Uterine smooth muscle cell (primary cell): ENCODE measurements at places on chromosomes 6 and 20. TPM values are rescaled to one million over a fixed set of nuclear protein-coding genes. Genes with fewer than 3 reads are reported as not detected.

Gene SMLR1
- total RNA-seq = not detected in 2 replicates

Gene SOBP
- 10.2 and 15.4 TPM in 2 replicates for total RNA-seq

Gene SFTA2
- total RNA-seq = not detected in 2 replicates

Gene SYS1
- 18.5 and 19.4 TPM in 2 replicates for total RNA-seq

Gene CCN6
- total RNA-seq = not detected in 2 replicates

Gene RSPH3
- total RNA-seq = 3.5 and 6.6 TPM in 2 replicates

Gene PRND
- total RNA-seq = 0.12 TPM in 1 of 2 replicates, not detected in the other

Gene PRKN
- total RNA-seq = 2.9 and 3.4 TPM in 2 replicates

Gene HNF4A
- 0.12 TPM in 1 of 2 replicates, not detected in the other for total RNA-seq

Gene OXT
- total RNA-seq = not detected in 2 replicates

Gene KIF6
- total RNA-seq = 0.33 and 0.87 TPM in 2 replicates

Gene SIRPB2
- not detected in 2 replicates for total RNA-seq

Gene AGPAT4
- 10.9 and 15.9 TPM in 2 replicates for total RNA-seq

Gene GHRH
- total RNA-seq = not detected in 2 replicates

Gene BTN2A1
- 12.1 and 12.8 TPM in 2 replicates for total RNA-seq

Gene RIPOR3
- 12.7 and 15.6 TPM in 2 replicates for total RNA-seq

Gene DOK5
- total RNA-seq = 14.6 and 15.6 TPM in 2 replicates

Gene ZSCAN9
- 12.9 and 13.4 TPM in 2 replicates for total RNA-seq

Gene MYT1
- total RNA-seq = not detected in 2 replicates

Gene SAMD10
- total RNA-seq = 0.87 and 1.00 TPM in 2 replicates

Gene CLPSL1
- not detected in 2 replicates for total RNA-seq

Gene ZSWIM3
- 4.9 and 5.4 TPM in 2 replicates for total RNA-seq

Gene FANCE
- total RNA-seq = 10.4 and 13.5 TPM in 2 replicates

Gene EPPIN
- total RNA-seq = not detected in 2 replicates

Gene WDR27
- total RNA-seq = 27.1 and 28.1 TPM in 2 replicates

Gene SMPDL3A
- 11.7 and 38.1 TPM in 2 replicates for total RNA-seq

Gene NKAIN4
- total RNA-seq = not detected in 2 replicates

Gene HLA-DQA1
- not detected in 2 replicates for total RNA-seq

Gene PRSS16
- 0.11 and 0.50 TPM in 2 replicates for total RNA-seq
